ENCODE measurements at places on chromosomes 5 and 9.

DNA sequence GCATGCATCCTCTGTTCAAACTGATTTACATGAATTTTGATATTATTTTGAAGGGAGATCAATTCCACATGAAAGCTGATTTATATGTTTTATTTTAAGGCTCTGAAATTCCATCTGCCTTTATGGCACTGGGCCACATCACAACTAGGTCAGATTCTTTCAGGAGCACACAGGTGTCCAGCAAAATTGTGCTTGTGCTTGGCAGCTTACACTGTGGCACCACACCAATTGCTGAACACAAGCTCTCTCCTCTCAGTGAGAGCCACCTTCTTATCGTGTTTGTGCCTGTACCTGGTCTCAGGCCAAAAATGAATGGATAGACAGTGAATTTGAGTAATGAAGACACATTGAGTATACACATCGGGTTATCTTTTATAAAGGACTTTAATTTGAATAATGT, 200.4 kb downstream of the CDH10 start:
- DNase-seq: no peak

GRCh38 chr5:149365418-149365817, 7.6 kb downstream of the PCYOX1L start:
- no peak for DNase-seq

- no peak for DNase-seq
These were observed 320.1 kb downstream of the TRPM3 start for GRCh38 chr9:70801181-70801829.

- DNase-seq: no peak
These were observed 285.4 kb downstream of the TLE4 start for GRCh38 chr9:79857188-79857587.

DNA sequence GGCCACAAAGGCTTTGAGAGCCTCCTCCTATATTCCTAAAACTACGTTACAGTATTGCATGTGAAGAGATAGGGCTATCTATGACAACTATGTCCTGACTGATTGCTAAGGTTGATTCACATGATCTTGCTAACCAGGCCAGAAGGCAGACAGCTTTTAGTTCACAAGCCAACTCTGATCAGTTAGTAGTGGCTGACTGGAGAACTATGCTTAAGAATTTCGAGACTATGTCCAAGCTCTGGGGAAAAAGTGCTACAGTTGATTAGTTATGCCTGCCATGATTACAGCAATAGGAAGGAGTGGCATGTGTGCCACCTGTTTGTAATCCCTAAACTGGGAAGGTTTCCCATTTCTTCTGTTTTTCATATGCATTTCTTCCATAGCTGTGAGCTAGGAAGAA, 223.4 kb downstream of the DOCK8 start:
- no peak for DNase-seq

DNA sequence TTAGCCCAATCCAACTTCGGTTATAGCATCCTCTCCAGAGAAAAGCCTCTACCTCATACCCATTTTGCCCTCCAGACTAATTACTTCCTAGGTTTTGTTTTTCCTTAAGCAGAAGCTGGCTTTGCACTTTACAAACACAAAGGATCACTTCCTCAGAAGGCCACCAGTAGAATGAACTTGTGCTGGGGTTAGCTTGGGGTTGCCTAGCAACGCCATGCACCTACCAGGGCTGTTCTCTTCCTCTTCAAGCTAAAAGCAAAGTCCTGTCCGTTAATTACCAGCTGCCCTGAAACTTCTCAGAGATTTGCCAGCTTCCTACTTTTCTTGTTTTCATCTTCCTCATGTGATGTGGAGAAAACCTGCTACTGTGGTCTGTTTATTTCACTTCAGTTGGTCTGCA, 132.0 kb upstream of the WWC1 start:
- no peak for DNase-seq

DNA sequence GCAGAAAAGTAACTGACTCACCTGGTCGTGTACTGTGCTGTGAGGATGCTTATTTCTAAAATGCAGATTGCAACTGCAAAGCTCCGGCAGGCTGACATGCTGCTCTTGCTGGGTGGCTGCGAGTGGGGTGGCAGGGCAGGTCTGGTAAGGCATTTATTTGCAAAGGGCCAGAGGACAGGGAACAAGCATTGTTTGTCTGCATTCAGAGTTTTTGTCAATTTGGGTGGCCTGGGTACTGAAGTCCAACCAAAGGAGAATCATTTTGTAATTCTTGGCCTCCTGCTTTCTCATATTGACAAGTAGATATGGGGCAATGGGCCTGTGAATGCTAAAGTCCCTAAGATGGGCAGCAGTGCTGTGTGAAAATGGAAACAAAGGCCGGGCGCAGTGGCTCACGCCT, at the start of gene C9:
C9 (minus strand) TSS at position 129 of the 400 bp plus-strand sequence; CDS start at position 98, 31 bp downstream.
- no peak for DNase-seq

- DNase-seq: no peak
These were observed 49.8 kb upstream of the SH3PXD2B start for GRCh38 chr5:172503925-172504700.

GRCh38 chr5:6540111-6540827, 91.6 kb downstream of the UBE2QL1 start:
- DNase-seq: no peak

DNA sequence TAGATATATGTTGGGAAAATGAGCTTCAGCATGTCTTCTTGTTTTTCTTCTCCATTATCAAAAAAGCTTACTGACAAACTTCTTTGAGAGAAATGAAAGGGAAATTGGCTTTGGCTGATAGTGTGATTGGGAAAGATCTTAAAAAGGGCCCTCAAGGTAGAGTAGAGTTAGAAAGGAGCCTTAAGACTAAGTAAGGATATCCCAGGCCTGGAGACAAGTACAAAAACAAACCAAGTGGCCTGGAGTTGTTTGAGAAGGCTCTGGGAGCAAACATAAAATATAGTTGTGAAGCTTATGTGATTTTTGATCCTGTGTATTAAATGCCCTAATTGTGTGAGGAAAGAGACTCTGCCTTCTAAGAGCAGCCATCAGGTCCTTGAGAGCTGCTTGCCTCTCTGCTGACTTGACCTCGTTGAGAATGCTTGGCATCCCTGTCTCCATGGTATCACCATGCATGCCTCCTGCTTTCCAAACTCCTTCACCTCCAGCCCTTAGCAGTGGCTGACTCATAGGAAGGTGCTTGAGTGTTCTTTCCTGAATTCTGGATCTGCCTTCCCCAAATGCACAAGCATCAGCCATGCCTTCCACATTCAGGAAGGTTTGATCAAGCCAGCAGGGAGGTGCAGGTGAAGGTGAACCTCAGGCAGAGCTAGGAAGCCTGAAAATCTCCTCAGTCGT, 78.9 kb downstream of the SMARCA2 start:
- no peak for DNase-seq

DNA sequence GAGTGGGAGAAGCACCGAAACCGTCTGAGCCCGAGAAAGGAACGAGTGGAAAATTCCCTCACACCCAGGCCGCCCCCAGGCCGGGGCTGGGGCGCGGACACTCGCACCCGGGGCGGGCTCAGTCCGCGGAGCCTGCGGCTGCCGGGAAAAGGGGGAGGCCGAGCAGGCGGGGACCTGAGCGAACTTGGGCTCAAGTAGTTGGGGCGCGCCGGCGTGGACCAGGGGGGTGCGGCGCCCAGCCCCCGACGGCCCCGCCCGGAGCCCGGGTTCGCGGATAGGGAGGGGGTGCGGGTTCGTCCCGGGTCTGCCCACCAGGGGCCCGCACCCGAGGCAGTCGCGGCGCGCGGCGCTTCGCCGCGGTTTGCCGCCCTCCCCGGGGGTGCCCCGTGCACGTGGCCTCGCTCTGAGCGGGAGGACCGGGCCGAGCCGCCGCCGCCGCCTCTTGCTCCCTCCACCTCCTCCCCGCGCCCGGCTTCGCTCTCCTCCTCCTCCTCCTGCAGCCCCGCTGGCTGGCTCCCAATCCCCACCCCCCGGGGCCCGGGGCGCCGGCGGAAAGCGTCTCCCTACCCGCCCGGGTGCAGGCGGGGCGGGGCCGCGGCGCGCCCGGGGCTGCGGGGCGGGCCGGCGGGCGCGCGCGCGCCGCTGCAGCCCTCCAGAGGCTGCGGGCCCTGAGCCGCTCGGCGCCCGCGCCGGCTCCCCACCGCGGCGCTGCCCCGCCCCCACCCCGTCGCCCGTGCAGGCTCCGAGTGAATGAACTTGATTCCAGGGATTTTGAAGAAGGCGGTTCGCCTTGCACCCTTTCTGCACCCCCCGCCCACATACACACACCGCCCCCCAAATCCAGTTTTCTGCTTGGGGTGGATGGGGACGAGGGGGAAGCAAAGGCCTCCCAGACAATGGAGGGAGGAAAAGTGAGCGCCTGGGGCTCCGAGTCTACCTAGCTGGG, 1.3 kb upstream of the NFIB start:
- no peak for DNase-seq

DNA sequence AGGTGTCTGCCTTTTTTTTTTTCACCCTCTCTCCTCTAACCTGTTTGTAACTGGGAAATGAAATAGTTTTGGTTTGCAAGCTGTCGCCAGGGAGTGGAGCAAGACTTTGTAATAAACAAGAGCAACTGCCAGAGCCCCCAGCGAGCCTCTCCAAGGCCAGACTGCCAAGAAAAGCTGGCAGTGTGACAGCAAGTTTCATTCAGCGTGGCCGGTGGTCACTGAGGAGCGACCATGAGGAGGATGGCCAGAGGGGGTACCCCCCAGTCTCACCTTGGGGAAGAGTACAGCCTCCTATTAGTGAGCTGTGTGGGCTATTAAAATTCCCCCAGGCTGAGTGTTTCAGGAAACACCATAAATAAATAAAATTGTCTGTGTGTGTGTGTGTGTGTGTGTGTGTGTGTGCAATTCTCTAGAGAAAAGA, 49.9 kb downstream of the ZFAND5 start:
- no peak for DNase-seq

GRCh38 chr9:69476797-69477196, 151.8 kb downstream of the ENTREP1 start:
- no peak for DNase-seq

- DNase-seq: no peak
These were observed 10.5 kb downstream of the UGCG start for GRCh38 chr9:111907147-111907546.

- no peak for DNase-seq
These were observed 206.6 kb downstream of the MAT2B start for GRCh38 chr5:163712011-163712410.

GRCh38 chr9:114591849-114592248, 4.3 kb downstream of the ATP6V1G1 start:
- DNase-seq: no peak

GRCh38 chr5:75706016-75706415, 11.2 kb downstream of the POC5 start:
- DNase-seq: no peak

GRCh38 chr5:96517295-96517694, 84.2 kb upstream of the PCSK1 start:
- no peak for DNase-seq

DNA sequence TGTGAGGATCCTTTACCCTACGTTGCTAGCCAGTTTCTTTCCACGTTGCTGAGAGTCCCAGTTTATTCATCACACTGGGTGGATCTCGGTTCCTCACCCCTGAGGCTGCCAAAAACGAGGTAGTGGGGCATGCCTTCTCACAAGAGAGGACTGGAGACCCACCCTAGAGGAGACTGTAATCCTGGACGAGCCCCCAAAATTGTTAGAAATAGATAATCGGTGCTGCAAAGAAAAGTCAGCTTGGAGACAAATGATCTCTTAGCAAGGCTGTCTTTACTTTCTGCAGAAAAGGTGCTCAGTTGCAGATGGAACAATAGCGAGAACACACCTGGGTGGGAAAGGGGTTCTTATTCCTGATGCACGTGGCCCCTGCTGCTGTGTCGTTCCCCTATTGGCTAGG, 101.8 kb downstream of the TMEM167A start:
- DNase-seq: no peak

GRCh38 chr9:95461448-95462248, 55.1 kb downstream of the PTCH1 start:
- DNase-seq: no peak

DNA sequence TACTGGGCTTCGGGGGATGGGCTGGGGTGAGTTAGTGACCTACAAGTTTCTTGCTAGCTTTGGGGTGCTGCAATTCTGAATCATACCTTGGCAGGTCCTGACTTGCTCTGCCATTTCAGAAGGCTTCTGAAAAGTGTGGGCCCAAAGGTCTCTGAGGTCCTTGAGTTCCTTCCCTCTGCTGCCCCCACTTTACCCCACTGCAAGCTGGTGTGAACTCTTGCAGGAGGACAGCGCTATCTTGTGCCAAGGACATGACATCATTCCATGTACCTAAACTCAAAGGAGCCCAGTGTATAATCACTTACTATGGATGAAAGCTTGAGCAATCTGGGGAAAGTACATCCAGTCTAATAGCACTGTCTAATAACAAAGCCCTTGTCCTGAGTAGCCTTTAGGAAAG, 157.4 kb downstream of the RMI1 start:
- no peak for DNase-seq

- no peak for DNase-seq
These were observed 390.3 kb downstream of the ANXA1 start for GRCh38 chr9:73541923-73542322.

DNA sequence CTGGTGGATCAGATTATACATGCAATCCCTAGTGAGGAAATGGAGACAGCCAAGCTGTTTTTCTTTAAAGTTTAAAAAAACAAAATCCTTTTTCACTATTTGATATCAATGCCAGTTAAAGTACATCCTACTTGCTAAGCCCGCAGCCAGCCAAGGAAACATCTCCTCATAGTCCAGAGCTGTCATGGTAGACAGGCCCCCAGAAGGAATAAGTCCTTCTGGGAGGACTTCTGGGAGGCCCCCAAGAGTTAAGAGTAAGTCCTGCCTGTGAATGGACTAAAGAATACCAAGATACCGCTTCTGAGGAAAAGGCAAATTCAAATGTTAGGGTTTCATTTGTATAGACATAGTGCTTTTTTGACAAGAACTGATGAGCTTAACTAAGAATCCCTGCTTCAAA, 38.3 kb downstream of the MOCS2 start:
- DNase-seq: no peak

GRCh38 chr9:119827126-119827525, 457.9 kb upstream of the BRINP1 start:
- DNase-seq: no peak

Measured in SHP77 treated with DMSO at 0.1 percent for 48 hours (cell line).